ENCODE measurements at places on chromosomes 2 and 18. TPM values are rescaled to one million over a fixed set of nuclear protein-coding genes. Genes with fewer than 3 reads are reported as not detected.
A peak's percentile ranks its signal among the peaks of the same experiment; 100 is the strongest.

DNA sequence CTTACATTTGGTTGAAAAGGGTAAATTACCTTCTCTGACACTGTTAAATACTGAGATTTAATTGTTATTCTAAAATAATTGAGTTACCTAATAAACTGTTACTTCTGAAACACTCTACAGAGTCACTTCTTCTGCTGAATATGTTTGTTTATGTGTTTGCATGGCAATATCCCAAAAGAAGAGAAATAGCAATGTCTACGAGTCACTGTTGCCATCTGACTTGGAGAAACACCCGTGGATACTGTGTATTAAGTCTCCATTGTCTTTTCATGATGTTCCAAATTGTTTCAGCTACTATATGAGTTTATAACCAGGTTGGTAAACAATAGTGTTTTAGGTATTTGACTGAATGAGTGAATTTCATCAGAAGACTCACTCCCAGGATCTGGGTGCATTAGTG is 754.2 kb upstream of the ID2 start:
- no peak for ATAC-seq

- peak; percentile 89 for ATAC-seq
Measured at GRCh38 chr2:150528861-150529801, 41.7 kb upstream of the RND3 start.

DNA sequence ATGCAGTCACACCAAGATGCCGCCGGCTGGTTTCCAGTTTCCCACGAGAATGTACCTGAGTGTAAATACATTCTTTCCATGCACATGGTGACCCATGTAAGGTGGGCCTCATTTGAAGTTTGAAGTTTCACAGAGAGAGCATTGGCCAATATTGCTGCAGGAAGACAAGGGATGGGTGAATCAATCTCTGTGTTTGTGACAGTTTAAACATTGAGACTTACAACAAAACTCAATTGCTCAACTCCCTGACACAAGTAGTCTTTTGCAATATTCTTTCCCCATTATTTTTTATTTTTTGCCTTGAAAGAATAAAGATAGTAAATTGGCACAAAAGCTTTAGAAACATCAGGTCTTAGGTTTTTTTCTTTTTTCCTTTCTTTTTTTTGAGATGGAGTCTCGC is 5.1 kb downstream of the SERPINB2 start:
- no peak for ATAC-seq

GRCh38 chr2:239607517-239608191 is 206.8 kb upstream of the HDAC4 start:
- ATAC-seq = no peak

DNA sequence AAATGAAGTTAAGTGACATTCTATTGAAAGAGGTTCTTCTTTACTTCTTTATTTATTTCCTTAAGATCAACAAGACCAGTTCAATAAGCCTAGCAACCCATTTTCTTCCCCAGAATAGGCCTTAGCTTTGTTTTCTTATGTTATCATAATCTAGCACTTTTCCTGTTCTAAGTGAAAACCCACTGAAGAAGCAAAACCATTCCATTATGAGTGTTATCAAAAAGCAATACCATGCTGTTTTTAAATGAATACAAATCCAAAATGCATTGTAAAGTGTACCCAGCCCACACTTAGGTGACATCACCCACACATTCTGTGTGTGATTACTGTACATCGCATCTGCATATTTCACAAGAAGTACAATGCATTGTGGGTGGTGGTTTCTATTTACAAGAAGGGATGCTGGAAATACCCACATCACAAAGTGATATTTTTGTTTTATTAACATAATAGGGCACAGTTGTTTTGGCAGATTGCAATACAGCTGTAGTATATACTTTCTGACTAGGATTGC is 679.5 kb downstream of the KCNJ3 start:
- ATAC-seq = no peak

DNA sequence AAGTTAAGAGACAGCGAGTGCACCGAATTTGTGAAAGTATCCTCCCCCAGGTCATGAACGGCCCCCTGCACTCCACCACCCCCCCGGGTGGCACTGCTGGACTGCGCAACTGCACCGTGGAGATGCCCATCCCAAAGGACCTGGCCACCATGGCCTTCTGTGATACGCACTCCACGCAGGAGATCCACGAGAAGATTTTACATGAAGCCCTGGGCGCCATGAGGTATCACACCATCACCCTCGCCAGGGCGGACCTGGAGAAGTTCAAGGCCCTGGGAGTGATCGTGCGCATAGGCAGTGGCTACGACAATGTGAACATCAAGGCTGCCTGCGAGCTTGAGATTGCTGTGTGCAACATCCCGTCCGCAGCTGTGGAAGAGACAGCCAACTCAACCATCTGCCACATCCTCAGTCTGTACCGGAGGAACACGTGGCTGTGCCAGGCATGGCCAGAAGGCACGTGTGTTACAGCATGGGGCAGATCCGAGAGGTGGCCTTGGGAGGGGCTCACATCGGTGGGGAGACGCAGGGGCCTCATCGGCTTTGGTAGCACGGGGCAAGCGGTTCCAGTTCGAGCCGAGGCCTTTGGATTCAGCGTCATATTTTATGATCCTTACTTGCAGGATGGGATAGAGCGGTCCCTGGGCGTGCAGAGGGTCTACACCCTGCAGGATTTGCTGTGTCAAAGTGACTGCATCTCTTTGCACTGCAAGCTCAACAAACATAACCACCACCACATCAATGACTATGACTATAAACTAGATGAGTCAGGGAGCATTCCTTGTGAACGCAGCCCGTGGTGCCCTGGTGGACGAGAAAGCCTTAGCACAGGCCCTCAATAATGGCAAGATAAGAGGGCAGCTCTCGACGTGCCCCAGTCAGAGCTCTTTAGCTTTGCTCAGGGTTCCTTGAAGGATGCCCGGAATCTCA is 290.8 kb upstream of the MC4R start:
- no peak for ATAC-seq

DNA sequence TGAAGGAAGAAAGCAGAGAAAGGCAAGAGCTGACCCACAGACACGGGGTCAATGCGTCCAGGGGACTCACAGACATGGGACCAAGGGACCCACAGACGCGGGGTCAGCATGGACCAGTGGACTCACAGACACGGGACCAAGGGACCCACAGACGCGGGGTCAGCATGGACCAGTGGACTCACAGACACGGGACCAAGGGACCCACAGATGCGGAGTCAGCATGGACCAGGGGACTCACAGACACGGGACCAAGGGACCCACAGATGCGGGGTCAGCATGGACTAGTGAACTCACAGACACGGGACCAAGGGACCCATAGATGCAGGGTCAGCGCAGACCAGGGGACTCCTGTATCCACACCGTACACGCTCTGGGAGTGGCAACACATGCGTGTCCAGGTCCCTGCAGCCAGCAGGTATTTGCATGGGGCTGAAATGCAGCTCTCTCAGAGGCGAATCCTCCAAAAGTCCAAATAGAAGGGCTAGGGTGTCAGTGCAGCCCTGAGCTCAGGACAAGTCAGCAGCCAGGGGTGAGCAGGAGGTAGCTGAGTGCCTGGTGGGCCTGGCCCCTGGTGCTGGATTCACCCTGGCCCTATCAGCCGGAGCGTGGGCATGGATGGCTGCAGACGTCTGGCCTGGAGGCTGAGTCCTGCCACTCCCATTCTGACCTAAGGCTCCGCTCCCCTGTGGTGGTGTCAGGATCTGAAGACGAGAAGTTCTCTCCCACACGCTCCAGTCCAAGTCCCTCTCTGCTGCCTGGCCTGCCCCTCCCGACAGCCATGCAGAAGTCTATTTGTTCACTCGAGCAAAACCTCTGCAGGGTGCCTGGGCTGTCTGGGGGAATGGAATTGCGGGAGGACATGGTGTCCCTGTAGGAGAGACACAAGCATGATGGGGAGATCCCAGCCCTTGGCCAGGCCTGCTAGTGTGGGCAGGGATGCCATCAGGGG is 28.5 kb downstream of the TMEM18 start:
- no peak for ATAC-seq

DNA sequence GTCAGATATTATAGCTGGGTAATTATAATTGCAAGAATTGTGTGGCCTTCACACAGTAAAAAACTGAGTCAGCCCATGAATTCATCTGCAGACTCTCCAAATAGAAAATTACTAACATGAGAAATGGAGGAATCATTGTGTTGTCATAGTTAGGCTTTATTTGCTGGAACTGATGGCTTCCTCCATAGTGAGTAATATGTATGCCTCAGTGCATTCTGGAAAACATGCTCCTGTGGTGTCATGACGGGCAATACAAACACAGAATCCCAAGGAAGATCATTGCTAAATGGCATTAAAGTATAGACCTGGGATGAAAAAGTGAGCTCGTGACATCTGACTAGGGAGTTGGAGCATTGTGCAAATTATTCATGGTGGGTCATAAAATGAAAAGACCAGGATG is 23.6 kb upstream of the NMS start:
- no peak for ATAC-seq

DNA sequence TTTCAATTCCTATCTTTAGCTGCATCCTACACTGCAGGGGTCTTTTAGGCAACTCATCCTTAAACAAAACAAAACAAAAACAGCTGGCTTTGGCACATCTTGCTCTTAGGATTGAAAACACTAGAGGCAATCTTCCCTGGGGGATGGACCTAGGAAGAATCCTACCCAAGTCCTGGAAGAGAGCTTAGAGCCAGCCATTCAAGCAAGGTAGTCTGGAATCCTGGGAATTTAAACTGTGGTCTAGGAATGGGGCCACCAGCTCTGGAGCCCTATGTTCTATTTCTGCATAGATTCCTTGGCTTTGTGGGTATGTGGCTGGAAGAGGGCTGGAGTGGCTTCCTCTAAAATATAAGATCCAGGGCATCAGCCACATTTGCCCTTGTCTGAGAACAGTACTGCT is 27.7 kb downstream of the MYL1 start:
- no peak for ATAC-seq

DNA sequence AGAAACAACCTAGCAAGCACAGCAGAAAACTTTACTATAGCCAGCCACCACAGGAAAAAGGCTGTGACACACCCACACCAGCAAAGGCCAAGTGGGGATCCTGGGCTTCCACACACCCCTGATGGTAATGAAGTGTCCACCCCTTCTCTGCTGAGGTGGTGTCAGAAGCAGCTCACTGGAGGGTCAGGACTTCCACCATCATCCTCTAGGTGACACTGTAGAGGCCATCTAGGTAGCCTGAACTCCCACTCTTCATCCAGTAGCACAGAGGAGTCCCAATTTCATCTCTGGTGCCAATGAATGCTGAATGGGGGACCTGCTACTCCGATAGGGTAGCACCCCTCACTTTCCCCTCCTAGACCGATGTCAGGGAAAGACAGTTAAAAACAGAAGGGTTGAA is 1544.4 kb downstream of the LRP1B start:
- no peak for ATAC-seq

GRCh38 chr2:96685577-96686459 is 43.3 kb downstream of the FER1L5 start:
- ATAC-seq = no peak

GRCh38 chr2:236970656-236971010 is 115.1 kb upstream of the COPS8 start:
- ATAC-seq = no peak

GRCh38 chr2:72275084-72275483 is 127.4 kb upstream of the CYP26B1 start:
- no peak for ATAC-seq

- ATAC-seq = no peak
Measured at GRCh38 chr2:237491515-237492118, 4.6 kb downstream of the MLPH start.

DNA sequence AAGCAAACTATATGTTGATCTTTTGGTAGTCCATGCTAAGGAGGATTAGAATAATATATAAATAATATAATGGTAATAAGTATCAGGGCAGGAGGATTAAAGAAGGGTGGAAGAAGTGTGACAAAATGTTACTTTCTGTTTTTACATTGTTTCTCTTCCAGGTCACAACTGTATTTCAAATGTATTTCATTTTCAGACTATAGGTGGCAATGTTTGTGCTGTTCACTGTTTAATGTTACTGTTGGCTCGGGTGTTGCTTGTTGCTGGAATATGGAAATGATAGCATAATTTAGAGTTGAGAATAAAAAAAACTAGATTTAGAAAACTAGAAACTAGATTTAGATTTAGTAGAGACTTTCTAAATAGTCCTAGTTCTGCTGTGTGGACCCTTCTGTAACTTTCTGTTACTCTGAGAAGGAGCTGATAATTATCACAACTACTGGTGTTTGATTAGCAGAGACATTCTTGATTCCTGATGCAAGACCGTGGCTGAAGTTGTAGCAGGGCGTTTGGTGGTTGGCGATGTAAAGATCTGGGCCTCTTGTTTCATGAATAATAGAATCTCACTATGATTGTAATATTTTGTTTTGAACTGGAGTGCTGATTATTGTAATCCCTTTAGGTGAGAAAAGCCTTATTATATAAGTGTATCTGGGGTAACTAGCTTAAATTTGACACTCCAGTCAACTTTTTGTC is 7.9 kb downstream of the NEDD4L start:
- ATAC-seq = peak; percentile 39

GRCh38 chr2:218188528-218188927 is 21.8 kb upstream of the CXCR1 start:
- no peak for ATAC-seq

- ATAC-seq = peak; percentile 61
Measured at GRCh38 chr2:113173542-113174375, at the start of gene PSD4. Gene PSD4 (plus strand): TSS chr2:113173971. CDS start chr2:113182457, 8,486 bp downstream.

SERPINB13 gene
- 281 TPM for total RNA-seq

PSTPIP2 gene
- 4.7 TPM for total RNA-seq

NAT8 gene
- not detected for total RNA-seq

HOXD10 gene
- 0.24 TPM for total RNA-seq

CHST9 gene
- total RNA-seq = 0.56 TPM

Measured in esophagus mucosa (tissue), 1 donor.